Activated T-cell treated with anti-CD3 and anti-CD28 coated beads for 48 hours (primary cell): ENCODE measurements at places on chromosomes 11 and 22.

GRCh38 chr11:85776951-85777602, 33.9 kb downstream of the SYTL2 start:
- DNase-seq: no peak

DNA sequence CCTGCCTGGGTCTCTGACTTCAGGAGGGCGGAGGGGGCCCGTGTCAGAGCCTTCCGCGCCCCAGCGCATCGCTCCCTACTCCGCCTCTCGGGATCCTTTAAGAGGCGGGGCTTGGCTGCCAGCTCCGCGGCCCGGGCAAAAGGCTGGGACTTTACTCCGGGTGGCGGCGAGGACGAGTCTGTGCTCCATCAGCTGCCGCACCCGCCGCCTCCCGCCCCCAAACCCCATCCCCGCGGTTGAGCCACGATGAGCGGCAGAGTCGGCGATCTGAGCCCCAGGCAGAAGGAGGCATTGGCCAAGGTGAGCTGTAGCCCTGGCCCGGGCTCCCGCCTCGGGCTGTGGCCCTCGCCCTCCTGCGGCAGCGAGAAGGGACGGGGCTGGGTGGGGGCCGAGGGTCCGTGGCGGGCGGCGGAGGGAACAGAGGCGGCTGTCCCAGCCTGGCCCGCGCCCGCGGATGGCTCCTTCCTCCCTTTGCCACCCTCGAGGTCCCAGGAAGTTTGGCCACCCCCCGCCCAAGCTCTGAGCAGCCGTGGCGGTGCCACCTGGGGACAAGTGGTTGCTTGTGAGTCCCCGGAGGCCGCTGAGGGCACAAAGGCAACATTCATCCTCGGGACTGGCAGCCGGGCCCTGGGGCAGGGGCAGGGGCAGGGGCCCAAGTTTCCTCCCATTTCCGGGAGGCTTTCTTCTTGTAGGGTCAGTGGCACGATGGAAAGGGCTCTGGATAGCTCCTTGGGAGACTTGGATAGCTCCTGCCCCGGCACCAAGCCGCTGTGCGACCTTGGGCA, at the start of gene SEC14L2:
Gene SEC14L2 (plus strand): TSS at position 148 of the 785 bp plus-strand sequence. CDS start 99 bp downstream, at position 247.
- peak; percentile 68 for DNase-seq

GRCh38 chr11:72298931-72299330, 55.0 kb upstream of the PHOX2A start:
- DNase-seq: no peak

GRCh38 chr11:22347857-22348487, 9.8 kb downstream of the SLC17A6 start:
- no peak for DNase-seq

DNA sequence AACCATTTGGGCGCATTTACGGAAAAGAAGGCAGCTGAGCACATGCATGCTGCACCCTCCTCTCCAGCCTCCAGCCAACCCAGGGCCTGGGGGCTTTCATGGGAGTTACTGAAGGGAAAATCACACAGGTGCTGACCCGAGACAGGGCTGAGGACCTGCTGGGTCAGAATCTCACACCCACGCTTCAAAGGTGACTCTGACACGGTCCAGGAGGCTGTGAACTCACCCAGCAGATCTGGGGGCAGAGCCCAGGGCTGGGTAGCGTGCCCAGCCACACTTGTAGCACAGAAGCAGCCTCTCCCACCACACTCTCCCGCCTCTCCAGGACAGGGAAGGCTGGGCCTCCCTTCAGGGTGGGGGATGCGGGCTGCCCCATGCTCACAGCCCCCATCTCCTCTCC, 347.6 kb downstream of the CTTN start:
- no peak for DNase-seq
